ENCODE measurements at places on chromosomes 16 and 17.
A peak's percentile ranks its signal among the peaks of the same experiment; 100 is the strongest.

DNA sequence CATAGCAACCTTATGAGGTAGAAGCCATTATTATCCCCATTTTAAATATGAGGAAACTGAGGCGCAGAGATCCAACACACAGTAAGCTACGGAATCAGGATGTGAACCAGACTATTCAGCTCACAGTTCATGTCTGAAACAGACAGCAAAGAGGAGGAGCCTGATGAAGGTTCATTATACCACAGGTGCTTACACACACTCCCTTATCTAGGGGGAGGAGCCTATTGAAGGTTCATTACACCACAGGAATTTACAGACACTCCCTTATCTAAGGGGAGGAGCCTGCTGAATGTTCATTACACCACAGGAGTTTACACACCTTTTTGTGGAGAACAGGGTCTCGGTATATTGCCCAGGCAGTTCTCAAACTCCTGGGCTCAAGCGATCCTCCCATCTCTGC is 21.9 kb downstream of the C16orf95 start:
- no peak for DNase-seq

DNA sequence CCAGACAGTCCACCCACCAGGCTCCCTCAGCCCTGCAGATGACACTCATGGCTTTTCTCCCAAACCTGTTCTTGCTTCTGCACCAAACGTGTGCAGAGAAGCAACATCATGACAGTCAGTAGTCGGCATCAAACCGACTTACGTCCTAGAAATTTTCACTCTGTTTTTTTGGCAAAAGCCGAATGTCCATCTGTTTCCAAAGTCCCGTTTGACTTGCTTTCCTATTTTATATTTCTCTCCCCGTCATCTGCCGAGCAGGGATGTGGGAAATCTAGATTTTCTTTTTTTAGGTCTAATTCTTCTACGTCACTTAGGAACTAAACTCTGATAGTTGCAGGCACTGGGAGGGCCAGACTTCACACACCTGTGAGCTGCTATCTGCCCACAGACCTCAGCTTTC is 104.9 kb downstream of the RMI2 start:
- DNase-seq = no peak

- DNase-seq = peak; percentile 70
These were observed 24.2 kb downstream of the B9D1 start for GRCh38 chr17:19338031-19338990.

GRCh38 chr17:66950886-66951604 is 13.5 kb upstream of the CACNG4 start:
- no peak for DNase-seq

DNA sequence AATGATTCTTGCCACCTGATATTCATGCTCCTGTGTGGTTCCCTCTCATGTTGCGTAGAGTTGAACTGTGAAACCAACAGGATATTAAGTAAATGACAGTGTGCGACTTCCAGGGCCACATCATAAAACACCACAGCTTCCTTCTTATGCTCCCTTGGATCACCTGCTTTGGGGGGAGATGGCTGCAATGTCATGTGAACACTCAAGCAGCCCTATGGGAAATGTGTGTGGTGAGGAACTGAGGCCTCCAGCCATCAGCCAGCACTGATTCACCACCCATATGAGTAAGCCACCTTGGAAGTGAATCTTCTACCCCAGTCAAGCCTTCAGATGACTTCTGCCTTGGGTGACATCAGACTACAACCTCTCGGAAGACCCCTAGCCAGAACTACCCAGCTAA is 427.5 kb downstream of the UTP18 start:
- DNase-seq = no peak

DNA sequence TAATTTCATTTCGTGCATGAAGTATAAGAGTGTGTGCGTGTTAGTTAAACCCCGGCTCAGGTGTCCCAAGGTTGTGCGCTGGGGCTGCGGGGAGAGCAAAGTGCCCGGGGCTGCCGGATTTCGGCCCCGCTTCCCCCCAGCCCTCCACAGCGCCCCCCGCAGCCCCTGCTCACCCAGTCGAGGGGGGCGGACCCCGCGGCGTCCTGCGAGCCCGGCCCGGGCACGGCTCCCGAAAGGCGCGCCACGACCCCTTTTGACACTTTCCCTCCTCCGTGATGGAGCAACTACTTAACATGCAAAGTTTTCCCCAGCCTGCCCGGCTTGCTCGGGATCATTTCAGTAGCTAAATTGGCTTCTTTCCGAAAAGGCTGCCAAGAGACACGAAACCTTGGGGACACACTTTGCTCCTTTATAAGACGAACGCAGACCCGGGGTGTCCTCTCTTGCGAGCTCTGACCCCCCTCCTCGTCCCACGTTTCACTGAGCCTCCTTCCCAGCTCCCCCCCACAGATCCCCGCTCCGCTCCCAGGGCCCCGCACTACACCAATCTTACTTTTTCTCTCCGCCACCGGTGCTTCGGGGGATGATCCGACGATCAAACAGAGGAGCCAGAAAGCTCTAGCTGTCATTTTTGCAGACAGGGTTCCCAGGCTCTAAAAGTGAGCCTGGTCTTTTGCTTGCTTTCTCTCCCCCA is 552 bp downstream of the C17orf58 start:
- DNase-seq = peak; percentile 67

GRCh38 chr16:3754772-3755171 is 37.4 kb upstream of the TRAP1 start:
- no peak for DNase-seq

DNA sequence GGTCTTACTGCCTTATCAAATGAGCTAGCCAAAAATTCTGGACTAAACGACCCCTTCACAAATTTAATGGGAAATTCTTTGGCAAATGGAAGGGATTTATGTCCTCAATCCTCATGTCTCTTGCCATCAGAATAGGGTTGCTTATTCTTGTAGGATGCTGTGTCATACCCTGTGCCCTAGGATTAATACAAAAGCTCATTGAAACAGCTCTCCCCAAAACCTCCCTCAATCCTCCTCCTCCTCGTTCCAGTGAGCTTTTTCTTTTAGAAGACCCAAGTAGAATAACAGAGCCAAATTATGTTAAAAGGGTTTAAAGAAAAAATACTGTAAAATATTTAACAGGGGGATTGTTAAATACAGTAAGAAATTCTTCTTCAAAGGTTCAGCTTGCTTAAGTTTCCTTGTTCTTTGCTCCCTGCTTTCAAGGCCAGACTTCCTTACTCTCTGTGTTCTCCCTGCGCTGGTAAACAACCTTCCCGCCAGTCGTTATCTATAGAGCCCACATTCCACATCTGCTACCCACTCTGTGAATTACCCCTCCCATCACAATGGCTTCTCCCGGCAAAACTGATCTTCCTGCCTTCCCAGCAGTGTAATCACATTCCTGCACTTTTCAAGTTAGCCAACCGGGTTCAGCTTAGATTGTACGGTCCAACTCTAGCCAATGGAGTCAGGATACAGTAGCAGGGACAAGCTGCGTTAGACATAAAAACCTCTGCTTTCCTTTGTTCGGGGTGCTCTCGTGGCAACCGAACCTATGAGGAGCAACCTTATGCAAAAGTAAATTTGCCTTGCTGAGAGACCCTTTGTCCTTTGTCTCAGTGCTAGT is 9.7 kb downstream of the HPR start:
- no peak for DNase-seq

- no peak for DNase-seq
These were observed 9.3 kb upstream of the KRT17 start for GRCh38 chr17:41633556-41634199.

DNA sequence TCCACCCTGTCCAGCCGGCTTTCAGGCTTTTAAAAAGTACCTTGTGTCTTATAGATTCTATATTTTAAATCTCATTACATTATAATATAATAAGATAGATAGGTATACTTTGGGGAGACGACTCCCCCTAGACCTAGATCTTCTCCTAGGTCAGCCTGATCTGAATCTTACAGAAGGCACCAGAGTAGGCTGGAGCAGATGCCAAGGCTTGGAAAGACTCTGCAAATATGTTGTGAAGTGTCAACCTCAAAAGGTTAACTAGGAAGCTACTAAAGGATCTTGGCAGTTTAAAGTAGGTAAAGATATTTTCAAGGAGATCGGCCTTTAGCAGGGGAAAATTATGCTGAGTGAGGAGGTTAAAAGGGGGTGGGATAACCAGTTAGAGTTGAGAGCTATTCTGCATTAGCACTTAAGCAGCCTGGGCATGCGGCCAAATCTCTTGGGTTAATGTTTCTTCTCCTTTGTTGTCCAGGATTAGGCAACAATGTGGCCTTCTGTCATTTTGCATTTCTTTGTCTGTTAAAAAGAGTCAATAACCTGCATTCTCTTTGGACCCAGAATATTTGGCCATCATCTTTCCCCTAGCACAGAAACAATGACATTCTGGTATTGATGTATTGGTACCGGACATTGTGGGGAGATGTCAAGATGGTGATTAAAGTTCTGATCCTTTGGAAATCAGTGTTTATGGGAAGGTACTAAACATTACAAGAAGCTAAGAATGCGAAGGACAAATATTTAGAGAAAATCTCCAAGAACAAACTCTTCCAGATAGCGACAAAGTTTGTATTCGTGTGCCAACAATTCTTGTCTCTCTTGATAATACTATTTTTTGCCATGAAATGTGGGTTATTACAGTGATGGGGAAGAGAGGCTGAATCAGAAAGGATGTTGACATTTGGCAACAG is 51.2 kb upstream of the DHX40 start:
- peak; percentile 91 for DNase-seq

DNA sequence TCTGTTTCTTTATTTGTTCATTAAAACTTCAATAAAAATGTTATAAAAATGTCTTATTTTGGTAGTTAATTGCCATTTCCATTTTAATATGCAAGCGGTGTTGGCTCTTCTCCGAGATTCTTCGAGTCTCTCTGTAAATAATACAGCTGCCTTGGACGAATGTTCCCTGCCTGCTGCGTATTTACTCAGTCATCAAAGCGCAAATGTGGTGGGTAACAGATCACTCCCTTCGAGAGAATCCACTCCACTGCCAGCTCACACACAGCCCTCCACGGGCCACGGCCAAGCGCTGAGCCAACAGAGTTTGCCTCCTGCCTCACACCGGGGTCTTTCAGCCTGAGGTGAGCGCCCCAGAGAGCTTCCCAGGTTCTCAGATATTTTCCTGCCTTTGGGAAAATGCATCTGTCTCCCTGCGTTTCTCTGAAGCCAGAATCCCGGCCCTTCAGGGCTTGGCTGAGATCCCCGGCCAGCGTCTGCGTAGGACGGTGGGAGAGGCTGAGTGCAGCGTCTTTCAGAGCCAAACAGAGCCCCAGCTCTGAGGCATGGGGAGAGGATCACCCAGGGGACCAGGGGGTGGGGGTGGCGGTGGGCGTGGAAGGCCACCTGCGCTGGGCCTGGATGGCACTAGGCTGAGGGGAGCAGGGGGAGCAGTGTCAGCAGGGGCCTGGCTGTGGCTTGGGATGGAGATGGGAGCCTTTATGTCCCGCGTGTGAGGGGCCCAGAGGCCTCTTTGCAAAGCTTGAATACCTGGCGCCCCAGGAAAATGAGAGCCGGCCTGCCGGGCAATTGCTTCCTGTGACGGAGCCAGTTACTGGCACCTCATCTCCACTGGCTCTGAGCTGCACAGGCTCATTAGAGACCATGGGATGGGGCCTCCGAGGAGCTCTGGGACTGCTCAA is 248.7 kb downstream of the RBFOX3 start:
- DNase-seq = no peak

DNA sequence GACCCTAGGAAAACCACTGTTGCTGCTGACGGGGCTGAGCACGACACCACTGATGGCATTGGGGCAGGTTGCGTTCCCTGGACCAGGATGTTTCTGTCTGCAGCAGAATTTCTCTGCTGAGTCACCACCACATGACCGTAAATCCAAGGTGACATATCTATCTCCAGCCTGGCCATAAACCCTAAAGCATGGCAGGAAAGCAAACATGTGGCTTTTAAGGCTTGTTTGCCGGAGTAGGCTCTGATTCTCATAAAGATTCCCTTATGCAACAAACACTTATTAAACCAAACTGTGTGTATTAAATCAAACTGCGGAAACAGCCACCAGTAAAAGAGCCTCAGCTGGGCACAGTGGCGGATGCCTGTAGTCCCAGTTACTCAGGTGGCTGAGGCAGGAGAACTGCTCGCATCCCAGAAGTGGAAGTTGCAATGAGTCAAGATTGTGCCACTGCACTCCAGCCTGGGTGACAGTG is 17.3 kb downstream of the MPHOSPH6 start:
- DNase-seq = no peak

- peak; percentile 78 for DNase-seq
These were observed 2.3 kb downstream of the NGFR start for GRCh38 chr17:49497148-49498028.

DNA sequence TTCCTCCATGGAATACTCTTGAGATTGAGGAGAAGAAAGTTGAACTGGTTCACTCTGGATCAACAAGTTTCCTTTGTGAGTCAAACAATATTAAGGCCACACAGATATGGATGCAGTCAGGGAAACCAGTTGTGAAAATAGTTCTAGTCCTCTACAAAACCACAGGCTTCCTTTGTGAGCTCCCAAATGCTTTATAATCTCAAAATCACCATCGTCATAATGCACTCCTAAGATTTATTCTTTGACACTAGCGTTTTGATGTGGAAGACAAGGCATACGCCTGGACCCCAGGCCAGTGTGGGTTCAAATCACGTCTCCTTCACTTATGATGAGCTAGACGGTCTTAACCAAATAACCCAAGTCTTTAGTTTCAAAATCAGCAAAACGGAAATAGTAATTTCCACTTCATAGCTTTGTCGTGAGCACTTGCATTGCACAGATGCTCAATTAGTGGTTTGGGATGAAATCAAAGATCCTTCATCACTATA is 142.6 kb downstream of the STX8 start:
- DNase-seq = no peak

DNA sequence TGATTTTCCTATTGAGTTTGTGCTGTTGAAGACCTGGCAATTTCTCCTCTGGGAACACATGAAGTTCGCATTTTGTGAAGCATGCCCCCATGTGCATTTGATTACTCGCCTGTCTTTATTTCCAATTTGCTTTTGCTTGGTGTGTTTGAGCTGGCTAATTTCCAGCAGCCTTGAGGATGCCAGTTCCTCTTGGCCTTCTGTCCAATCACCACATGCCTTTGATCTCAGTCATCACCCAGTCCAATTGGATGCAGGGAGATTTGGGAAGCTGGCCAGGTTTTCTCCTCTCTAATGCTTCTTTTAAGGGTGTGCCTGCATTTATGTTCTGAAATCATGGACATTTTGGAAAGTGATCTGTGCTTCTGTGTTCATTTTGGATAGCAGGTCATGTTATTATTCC is 3.8 kb upstream of the TMEM100 start:
- peak; percentile 81 for DNase-seq
